ENCODE measurements at places on chromosomes 13 and 19.
A peak's percentile ranks its signal among the peaks of the same experiment; 100 is the strongest.

DNA sequence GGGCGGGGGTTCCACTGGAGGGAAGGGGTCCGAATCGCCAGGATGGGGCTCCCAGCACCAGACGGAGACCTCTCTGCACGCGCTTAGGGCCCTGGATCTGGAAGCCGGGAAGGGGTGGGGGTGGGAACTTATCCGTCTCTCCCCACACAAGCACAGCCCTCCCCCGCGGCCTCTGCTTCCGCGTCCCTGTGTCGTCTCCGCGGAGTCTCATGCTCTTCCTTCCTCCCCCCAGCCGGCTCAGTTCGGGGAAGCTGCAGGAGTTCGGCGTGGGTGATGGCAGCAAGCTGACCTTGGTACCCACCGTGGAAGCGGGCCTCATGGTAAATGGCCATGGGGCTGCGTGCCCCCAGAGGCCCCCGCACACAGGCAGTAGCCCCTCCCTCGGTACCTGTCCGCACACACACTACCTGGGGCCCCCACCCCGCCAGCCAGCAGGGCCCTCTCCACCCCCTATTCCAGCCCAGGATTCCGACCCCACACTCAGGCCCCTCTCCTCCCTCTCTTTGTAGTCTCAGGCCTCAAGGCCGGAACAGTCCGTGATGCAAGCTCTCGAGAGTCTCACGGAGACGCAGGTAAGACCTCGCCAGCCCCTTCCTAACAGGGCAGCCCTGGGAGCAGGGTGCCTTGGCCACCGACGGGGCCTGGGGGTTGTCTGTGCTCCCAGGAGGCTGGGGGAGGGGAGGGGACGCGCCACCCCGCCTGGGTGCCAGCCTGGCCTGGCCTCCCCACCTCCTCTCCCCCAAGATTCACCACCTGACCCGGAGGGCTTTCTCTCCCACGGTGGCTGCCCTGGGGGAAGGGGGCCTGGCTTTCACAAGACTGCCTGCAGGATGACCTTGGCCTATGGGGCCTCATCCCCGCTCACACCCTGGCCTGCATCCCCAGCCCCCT, 3.2 kb downstream of the MIDN start:
- peak; percentile 73 for DNase-seq

DNA sequence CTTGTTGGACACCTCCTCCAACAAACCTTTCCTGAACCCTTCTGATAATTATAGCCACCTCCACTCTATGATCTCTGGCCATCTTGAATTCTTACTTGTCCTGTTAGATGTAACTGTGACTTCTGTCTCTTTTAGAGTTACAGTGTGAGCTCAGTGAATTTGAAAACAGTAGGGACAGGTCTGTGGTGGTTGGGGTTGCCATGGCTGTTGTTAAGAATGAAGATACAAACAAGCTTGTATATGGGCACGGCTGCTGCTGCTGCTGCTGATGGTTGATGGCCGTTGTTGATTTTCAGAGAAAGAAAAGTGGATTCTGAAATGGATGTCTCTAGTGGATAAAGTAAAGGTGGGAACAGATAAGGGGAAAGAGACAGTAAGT, 101.5 kb downstream of the STARD13 start:
- peak; percentile 54 for DNase-seq

GRCh38 chr19:16544473-16545231, 2.4 kb upstream of the CHERP start:
- DNase-seq: no peak

- DNase-seq: no peak
Observed at GRCh38 chr13:44906713-44907112, 82.6 kb downstream of the NUFIP1 start.

- DNase-seq: no peak
Observed at GRCh38 chr13:66154976-66155375, 1075.2 kb downstream of the PCDH9 start.

DNA sequence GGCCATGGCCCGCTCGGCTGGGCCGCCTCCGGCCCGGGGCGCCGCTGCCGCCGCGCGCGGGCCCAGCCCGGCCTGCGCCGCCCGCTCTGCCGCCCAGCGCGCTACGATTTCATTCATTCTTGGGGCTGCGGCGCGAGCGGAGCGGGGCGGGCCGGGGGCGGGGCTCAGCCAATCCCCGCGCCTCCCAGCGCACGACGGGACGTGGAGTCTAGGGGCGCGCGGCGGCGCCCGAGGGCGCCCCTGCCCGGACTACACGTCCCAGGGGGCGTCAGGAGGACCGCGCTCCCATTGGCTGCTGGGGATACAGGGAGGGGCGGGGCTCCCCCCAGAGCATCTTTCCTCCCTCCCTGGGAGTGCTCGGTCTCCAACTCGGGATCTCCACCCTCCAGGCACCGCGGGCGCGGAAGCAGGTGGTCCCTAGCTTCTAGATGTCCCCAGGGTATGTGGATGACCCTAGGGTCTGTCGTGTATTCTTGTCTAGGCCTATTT, 5.6 kb upstream of the DPF1 start:
- peak; percentile 51 for DNase-seq

DNA sequence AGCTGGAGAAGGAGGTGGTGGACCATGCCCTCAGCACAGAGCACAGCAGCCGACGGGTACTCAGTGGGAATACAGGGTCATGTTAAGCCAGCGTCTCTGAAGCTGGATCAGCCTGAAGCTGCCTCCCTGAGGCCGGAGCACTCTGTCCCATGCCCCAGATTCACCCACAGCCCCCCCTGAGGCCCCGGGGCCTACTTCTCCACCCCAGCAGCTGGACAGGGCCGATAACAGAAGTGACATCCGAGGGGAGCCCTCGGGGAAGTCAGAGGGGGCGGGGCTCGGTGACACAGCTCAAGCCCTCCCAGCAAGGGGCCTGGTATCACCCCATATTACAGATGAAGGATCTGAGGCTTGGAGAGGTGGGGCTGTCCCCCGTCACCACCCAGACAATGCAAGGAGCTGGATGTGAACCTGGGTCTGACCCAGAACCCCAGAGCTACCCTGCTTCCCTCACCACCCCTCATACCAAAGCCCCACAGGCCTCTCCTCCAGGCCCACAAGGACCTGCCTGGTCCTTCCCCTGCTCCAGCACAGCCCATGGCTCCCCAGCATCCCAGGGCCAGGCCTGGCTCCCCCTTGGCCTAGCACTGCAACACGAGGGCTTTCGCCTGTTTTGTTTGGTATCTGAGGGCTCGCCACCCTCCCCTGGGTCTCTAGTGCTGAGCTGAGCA, 5.7 kb downstream of the R3HDM4 start:
- DNase-seq: no peak

Measured in mesendoderm (in vitro differentiated cells).